ENCODE measurements at places on chromosomes 5 and 9. TPM values are rescaled to one million over a fixed set of nuclear protein-coding genes. Genes with fewer than 3 reads are reported as not detected.

The PCDHGA5 gene
- not detected for polyA plus RNA-seq

The AK8 gene
- 6.2 TPM for polyA plus RNA-seq

The ACSL6 gene
- 2.1 TPM for polyA plus RNA-seq

The AQP3 gene
- 401 TPM for polyA plus RNA-seq

The SIT1 gene
- polyA plus RNA-seq = 0.32 TPM

The PDLIM4 gene
- 31.6 TPM for polyA plus RNA-seq

The HK3 gene
- 2.0 TPM for polyA plus RNA-seq

The TMEM171 gene
- 17.7 TPM for polyA plus RNA-seq

The NPDC1 gene
- polyA plus RNA-seq = 80.2 TPM

The RMRP gene
- not detected for polyA plus RNA-seq

The SLC25A2 gene
- not detected for polyA plus RNA-seq

The FOXD4 gene
- 0.43 TPM for polyA plus RNA-seq

The OTP gene
- not detected for polyA plus RNA-seq

The PCDH12 gene
- polyA plus RNA-seq = 7.4 TPM

The SHOC1 gene
- 2.5 TPM for polyA plus RNA-seq

The LIX1 gene
- 0.65 TPM for polyA plus RNA-seq

The PLAC8L1 gene
- not detected for polyA plus RNA-seq
